GM10248 (cell line): ENCODE measurements at places on chromosomes 13 and 19.
A peak's percentile ranks its signal among the peaks of the same experiment; 100 is the strongest.

GRCh38 chr13:103078158-103078557 is 11.9 kb upstream of the SLC10A2 start:
- no peak for DNase-seq

- DNase-seq: no peak
These were observed 4.2 kb upstream of the LRG1 start for GRCh38 chr19:4543842-4544647.

GRCh38 chr19:54275951-54276350 is 5.0 kb downstream of the LILRB2 start:
- DNase-seq: no peak

DNA sequence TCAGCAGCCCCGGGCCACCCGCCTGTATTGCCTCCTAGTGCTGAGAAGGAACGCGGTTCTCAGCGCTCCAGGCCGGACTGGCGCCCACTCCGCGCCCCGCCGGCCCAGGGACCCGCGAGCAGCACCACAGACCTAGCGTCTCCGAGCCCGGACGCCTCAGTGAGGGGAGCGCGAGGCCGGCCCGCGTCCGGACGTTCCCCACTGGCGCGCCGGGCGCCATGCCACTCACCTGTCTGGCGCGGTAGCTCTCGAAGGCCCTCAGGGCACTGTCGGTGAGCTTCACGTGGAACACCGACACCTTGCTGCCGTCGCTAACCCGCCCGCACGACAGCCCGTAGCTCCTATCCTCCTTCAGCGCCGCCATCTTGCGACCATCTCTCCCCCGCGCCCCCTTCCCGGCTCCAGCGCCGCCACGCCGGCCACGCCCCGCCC is at the start of gene ELL:
Gene ELL, minus strand, starts transcription at position 379 of the 432 bp plus-strand sequence. Its CDS starts 15 bp downstream, at position 364.
- no peak for DNase-seq

GRCh38 chr13:44440046-44440608 is 66.5 kb downstream of the SERP2 start:
- no peak for DNase-seq

- peak; percentile 3 for DNase-seq
These were observed 220.0 kb upstream of the SGCG start for GRCh38 chr13:22960827-22961226.

DNA sequence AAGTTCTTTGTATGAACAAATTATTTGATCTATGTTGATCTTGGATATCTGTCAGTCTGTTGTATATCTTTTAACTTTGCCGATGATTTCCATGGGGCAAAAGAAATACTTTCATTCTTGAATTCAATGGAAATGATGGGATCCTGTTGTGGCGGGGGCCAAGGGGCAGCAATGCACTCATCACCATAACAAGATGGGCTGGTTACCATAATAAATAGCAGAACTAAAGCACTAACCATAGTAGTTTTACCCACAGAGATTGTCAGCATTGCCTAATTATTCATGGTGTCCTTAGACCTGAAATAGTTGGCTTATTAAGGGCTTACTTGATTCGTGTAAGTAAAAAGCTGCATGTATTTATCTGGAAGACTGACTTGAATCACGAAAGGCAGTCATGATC is 309.6 kb downstream of the RFC3 start:
- DNase-seq: no peak

GRCh38 chr13:95239283-95239682 is 62.0 kb downstream of the ABCC4 start:
- DNase-seq: peak; percentile 58

DNA sequence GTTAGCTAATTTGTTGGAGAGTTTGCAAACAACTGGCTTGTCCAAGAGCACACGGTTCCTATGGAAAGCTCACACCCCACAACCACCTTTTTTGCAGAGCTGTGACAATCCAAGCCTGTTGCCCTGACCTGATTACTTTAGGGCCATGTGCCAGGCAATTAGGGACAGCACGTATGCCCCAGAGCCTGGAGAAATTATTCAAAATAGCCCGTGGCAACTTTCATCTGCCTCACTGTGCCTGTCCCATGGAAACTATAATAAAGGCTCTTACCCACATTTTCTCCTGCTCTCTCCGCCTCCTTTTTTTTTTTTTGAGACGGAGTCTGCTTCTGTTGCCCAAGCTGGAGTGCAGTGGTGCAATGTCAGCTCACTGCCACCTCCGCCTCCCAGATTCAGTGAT is 18.6 kb upstream of the FBN3 start:
- DNase-seq: no peak

- DNase-seq: no peak
These were observed 38.0 kb downstream of the ITGBL1 start for GRCh38 chr13:101490406-101491015.

DNA sequence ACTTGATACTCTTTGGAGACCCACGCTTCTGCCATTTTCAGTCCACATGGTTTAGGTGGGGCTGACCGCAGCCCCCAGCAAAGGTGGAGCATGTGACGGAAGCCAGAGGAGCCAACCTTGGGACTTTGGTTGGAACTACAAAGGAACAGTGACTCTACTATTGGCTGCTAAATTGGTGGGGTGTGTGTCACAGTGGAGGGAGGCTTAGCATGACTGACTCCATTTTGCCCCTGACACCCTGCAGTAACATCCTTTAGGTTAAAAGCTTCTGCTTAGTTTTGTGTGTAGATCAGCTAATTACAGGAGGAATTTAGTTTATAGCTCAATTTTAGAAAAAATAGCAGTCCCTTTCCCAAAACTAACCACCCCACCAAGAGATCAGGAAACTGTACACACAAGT is 6.6 kb downstream of the SDHAF1 start:
- no peak for DNase-seq

- DNase-seq: peak; percentile 93
These were observed at the start of gene CA11 for GRCh38 chr19:48646001-48646721. Gene CA11, minus strand, starts transcription at chr19:48646187. Its CDS starts 555 bp downstream, at chr19:48645632.

DNA sequence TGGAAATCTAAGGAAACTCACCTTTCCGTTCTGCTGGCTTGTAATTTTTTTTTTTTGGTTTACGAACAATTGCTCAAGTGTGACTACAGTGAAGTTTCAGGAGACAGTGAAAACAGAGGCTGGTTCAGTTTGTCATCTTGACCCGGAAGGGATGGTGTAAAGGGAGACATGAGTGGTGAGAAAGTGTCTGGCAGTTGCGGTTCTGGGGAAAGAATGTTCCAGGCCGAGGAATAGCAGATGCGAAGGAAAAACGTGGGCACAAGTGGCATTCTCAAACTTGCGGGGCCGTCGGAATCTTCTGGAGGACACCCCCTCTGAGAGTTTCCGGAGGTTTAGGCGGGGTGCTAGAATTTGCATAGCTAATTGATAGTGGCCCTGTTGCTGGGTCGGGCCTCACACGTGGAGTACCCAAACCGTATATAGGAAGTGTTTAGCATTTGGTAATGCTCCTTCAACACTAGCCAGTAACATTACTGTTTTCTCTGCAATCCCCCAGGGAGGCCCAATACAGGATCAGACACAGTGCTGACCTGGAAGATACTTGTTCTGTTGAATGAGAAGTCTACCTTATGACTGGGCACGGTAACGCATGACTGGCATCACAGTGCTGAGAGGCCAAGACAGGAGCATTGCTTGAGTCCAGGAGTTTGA is 2.8 kb upstream of the TNFSF9 start:
- DNase-seq: peak; percentile 75

DNA sequence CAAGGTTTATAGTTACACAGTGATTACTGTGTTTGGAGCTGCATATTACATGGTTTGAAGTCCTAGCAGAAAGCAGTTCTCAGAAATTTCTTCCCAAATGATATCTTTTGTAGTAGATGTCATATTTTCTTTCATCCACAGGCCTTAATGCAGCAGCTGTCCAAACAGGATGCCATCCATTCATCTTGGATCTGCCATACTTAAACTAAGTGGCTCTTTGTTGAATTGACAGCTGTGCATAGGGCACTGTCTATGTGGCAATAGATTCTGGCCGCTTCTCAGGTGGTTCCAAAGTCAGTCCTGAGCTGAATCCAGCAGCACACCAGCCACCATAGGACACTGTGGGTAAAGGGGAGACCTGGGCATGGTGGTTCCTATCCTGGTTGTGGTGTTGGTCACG is 41.6 kb upstream of the SPRY2 start:
- no peak for DNase-seq

DNA sequence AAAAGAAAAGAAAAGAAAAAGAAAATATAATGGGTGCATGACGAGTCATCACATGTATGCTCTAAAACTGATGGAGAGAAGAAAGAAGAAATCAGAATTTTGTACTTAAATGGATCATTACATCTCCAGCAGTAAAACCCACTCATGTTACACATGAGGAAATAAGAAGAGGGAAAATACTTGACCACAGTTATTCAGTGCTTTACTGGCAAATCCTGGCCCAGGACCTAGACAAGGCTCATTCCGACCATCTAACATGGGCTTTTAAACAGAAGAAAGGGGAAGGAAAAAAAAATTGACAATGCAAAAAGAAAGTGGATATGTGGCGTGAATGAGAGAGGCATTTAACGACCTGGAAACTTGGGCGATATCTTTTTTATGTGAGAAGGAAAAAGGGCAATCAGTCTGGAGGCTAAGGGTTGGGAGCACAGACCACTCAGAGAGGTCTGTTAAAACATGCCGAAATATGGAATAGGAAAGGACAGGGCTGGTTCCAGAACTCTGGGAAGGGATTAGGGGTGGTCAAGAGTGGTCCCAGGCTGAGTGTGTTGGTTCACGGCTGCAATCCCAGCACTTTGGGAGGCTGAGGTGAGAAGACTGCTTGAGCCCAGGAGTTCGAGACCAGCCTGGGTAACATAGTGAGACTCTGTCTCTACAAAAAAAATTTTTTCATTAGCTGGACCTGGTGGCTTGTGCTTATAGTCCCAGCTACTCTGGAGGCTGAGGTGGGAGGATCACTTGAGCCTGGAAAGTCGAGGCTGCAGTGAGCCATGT is 1.6 kb downstream of the SIGLECL1 start:
- no peak for DNase-seq

GRCh38 chr13:59229861-59230260 is 933.9 kb downstream of the DIAPH3 start:
- DNase-seq: no peak

GRCh38 chr19:741506-742131 is 9.3 kb upstream of the MISP start:
- DNase-seq: no peak

DNA sequence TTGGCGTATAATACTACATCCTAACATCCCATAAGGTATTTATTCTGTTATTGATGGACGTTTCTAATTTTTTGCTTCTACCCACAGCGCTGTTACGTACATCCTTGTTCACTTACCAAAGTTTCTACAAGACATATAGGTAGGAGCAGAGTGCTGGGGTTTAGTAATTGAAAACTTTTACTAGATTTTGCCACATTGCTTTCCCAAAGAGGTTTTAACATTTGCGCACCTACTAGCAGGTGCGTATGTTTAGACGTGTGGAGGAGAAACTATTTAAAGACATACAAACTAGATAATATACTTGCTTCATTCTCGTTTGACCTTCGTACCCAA is 559 bp upstream of the RPL21 start:
- no peak for DNase-seq

- no peak for DNase-seq
These were observed 6.4 kb upstream of the TBXA2R start for GRCh38 chr19:3612901-3613741.

DNA sequence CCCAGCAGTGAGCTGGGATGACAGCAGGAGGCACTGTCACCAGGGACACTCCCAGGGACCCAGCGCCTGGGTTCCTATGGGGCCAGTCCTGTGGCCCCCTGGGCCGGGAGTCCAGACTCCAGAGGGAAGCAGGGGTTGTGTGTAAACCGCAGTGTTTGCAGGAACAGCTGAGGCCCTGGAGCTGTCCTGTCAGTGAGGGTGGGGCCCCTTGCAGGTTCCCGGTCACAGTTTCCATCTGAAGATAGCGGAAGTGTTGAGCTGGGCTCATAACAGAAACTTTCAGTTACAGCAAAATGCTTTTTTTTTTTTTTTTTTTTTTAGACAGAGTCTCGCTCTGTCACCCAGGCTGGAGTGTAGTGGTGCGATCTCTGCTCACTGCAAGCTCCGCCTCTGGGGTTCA is 17.7 kb upstream of the CSNK1G2 start:
- peak; percentile 48 for DNase-seq
